ENCODE measurements at places on chromosomes 4 and X.

DNA sequence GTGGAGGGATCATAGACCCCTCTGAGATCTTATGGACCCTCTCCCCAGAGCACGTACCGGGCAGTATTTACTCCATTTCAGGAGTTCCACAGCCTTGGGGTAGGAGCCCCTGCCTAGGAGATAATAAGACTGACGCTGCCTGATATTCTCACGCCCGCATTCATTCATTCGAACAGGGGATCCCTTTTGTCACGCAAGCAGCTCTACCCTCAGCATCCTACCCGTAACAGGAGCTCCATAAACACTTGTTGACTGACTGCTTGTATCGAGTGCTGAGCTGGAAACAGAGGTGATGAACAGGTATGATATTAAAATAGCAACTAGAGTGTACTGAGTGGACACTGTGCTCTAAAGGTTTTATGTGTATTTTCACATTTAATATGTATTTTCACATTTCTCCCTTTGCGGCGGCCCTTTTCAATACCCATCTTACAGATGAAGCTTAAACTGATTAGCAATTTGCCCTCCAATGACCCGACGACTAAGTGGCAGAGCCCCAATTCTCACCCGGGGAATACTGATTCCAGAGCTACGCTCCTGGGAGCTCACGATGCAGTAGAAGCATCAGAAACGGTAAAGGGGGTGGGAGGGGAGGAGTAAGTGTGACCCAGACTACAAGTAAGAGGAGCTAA, 888 bp downstream of the RAB28 start:
- DNase-seq = peak; percentile 1

DNA sequence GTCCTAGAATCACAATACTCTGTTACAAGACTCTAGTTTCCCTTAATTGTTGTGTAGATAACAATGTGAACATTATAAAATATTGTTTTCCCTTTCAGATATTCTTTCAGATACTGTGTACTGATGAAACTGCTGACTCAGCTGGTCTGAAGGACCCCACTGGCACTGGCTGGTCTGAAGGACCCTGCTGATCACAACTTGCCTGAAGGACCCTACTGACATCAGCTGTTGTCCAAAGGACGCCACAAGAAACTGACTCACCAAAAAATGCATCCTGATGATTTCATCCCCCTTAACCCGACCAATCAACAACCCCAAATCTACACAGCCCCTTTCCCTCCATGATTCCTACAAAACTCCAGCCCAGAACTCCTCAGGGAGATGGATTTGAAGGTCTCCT, 258.8 kb upstream of the GNPDA2 start:
- DNase-seq = no peak

- DNase-seq = no peak
Measured at GRCh38 chr4:10590896-10591295, 93.7 kb downstream of the CLNK start.

GRCh38 chrX:70172221-70172620, 5.1 kb upstream of the DGAT2L6 start:
- no peak for DNase-seq

DNA sequence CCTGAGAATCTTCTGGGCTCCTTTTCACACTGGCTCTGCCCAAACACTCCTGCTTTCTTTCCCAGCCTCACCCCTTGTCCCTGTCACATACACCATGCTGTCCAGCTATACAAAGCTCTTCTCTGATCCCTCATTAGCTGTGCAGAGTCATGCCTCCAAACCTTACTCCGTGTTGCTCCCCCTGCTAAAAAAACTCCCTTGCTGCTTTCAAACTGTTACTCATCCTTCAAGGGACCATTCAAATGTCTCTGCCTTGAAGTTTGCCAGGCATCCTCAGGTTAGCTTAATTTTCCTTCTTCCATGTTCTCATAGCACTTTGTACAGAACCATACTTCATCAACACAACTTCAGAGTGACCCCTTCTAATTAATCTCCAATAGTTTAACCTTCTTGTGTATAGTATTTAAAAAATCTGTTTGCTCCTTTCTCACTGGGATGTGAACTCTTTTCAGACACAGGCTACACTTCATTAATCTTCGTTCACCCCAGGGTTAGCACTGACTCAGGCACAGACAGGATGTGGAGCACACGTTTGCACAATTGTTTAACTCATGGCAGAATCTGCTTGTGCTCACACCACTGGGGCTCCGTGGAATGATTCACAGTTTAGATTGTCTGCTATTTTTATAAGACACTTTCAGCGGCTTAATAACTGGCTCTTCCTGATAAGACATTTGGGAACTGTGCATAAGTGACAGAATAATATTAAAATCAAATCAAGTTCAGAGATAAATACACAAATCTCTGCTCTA, 21.4 kb upstream of the SEL1L3 start:
- no peak for DNase-seq

DNA sequence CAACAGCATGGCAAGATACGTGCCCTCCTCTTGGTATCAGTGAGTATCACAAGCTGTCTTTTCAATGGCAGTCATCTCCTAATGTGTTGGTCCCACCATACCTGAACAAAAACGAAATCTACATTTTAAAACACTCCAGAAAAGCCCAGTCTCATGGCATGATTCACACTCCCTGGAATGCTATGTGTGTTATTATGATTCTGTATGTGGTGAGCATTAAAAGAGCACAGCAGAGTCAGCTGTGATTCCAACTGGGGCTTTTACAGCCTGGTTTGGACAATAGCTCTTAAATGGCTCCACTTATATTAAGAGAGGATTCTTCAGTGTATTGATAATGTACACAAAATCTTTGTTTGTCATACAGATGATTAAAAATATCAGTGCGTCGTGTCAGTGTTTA, 274.1 kb upstream of the GK2 start:
- no peak for DNase-seq

- no peak for DNase-seq
Measured at GRCh38 chr4:122150931-122151330, 1.2 kb upstream of the BLTP1 start.

Measured in RWPE1 (cell line).